ENCODE measurements at places on chromosomes 7 and 10. TPM values are rescaled to one million over a fixed set of nuclear protein-coding genes. Genes with fewer than 3 reads are reported as not detected.

HOXA6 gene
- total RNA-seq, result 1.8 TPM

MRLN gene
- not detected for total RNA-seq

NACAD gene
- 0.43 TPM for total RNA-seq

NRCAM gene
- 1.2 TPM for total RNA-seq

FLNC gene
- total RNA-seq, result 98.2 TPM

NOS3 gene
- 29.3 TPM for total RNA-seq

ZNF107 gene
- 2.6 TPM for total RNA-seq

NAT16 gene
- not detected for total RNA-seq

LIPJ gene
- total RNA-seq, result not detected

PFKFB3 gene
- total RNA-seq, result 26.3 TPM

SPACDR gene
- 0.22 TPM for total RNA-seq

KBTBD2 gene
- total RNA-seq, result 109 TPM
